Activated T-helper 1 cell treated with anti-CD3 and anti-CD28 coated beads, Interleukin-12 subunit alpha, Interleukin-12 subunit beta, Interleukin-2, Interleukin-4 antibody, amounts not matched to agents 30 ng/mL and 10 ng/mL and 1 ng/mL, durations not matched to agents 14 hours and 24 hours and 36 hours (primary cell): ENCODE measurements at places on chromosomes 5 and 9. TPM values are rescaled to one million over a fixed set of nuclear protein-coding genes. Genes with fewer than 3 reads are reported as not detected.
A peak's percentile ranks its signal among the peaks of the same experiment; 100 is the strongest.

PCDHGA2 gene
- total RNA-seq, result 0.08 and 0.17 TPM in 2 replicates

LAMC3 gene
- total RNA-seq, result 0.05 TPM in 2 replicates

PANK3 gene
- total RNA-seq, result 71.4 and 81.5 TPM in 2 replicates

NCS1 gene
- 3.9 and 4.2 TPM in 2 replicates for total RNA-seq

CHSY3 gene
- total RNA-seq, result not detected in 2 replicates

OR1Q1 gene
- not detected in 2 replicates for total RNA-seq

IFNA6 gene
- total RNA-seq, result not detected in 2 replicates

DNA sequence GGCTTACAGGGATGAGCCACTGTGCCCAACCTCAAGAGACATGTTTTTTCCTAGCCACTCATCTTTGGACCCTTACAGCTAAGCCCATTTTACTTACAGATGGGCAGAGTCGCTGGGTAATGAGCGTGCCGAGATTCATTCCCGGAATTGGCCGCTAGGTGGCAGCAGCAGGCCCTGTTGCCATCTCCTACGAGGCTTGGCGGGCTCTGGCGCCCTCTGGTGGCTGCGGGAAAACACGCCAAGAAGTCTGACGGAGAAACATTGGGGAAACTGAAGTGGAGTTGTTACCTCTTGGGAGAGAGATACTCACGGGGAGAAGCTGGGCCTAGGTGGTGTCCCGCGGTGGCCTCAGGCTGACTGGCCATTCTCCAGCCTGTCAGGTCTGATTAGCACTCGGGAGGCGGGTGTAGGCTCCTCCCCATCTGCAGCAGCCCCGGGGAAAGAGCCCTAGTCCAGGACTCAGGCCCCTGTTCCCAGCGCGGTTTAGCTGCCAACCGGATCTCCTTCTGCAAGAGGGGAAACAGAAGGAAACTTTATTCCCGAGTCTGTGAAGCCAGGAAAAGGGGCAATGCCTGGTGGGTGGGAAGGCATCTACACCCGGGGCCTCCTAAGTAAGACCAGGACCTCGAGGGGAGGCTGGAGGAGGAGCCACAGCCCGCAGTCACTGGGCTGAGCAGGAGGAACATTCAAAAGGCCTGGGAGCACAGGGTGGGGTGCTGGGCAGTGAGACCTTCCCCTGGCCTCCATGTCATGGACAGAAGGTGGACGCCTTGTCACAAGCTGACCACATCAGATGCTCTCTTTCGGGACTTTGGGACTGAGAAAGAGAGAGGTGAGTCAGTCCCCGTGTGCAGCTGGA lies 9.7 kb downstream of the PTGES2 start:
- peak; percentile 88 for DNase-seq

GRCh38 chr9:88534456-88535225 lies at the start of gene NXNL2:
TSS of gene NXNL2 (plus strand) at chr9:88535178. CDS start at chr9:88535435, 257 bp downstream.
- peak; percentile 23 for DNase-seq

DNA sequence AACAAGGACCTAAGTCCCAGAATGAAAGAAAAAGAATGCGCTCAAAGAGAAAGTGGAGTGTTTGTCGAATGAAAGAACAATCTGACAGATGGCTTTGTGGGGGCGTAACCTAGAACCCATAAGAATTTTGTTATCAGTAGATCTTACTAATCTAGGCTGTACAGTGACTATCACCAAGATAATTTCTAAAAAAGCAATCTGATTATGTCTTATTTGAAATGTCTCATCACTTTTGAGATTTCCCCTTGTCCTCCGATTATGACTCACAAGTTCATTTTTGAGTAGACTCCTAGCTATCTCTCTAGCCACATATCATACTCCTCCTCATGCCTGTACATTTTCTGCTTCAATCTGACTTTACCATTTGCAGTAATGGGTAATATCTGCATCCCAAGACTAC lies 135.6 kb upstream of the SMARCA2 start:
- no peak for DNase-seq

DNA sequence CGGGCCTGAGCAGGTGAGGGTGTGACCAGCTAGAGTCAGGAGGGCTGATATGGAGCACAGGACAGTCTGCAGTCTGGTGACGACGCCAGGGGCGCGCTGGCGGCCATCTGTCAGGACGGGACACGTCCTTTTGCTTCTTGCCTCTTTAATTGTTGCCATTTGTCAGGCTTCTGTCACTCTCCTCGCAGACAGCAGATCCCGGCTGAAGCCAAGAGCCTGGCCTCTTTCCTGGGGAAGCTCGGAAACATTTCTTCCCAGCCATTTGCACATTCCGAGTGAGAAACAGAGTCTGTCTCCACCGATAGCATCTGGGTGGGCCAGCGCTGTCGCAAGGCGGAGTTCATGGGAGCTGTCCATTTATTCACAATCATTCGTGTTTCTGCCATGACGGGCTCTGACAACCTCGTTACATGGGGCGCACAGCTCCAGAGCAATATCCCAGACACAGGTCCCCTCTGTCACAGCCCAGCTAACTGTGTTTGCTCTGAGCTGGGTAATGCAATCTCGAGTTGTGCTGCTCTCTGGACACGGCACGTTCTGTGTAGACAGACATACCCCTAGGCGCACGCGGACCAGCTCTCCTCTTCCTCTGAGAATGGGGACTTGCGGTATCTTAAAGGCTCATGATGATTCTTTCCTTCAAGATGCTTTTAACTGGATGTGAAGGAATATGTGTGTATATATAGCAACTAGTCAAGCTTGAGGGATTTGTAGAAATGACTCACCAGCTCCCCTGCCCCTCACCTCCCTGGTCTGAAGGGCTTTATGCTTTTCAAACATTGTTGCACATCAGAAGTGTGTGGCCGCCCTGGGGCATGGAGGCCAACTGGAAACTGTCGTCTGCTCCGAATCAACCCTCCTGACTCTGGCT lies 105.3 kb upstream of the FCN2 start:
- no peak for DNase-seq

GRCh38 chr9:72809586-72809985 lies 143.3 kb downstream of the ALDH1A1 start:
- no peak for DNase-seq

DNA sequence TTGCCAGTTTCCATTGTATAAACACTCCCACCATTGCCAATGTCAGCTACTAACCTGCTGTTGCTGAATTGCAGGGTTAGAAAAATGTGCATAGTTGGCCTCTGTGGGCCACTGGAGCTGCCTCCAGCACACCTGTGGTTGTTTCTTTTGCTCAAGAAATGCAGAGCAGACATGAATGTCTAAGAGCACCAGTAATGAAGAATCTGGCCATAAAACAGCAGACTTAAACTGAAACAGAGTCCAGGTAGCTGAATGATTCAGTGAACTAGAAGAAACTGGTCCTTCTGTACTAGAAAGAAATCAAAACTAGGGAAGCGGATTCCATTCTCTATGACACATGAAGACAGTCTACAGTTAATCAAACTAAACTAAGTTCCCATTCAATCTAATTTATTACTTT lies 48.2 kb downstream of the NUDT12 start:
- DNase-seq, result no peak

- no peak for DNase-seq
Measured at GRCh38 chr5:173989432-173990082, 587 bp downstream of the C5orf47 start.

DNA sequence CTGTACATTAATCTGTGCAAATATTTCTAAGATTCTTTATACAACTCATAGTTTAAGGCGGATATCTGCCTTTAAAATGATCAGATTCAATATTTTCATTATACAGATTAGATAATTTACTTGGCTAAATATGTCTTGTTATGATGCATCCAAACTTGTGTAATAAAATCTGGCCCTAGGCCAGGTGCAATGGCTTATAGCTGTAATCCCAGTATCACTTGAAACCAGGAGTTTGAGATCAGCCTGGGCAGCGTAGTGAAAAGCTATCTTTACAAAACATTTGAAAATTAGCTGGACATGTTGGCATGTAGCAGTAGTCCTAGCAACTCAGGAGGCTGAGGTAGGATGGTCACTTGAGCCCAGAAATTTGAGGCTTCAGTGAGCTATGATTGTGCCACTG lies 2002.2 kb upstream of the ACO1 start:
- DNase-seq, result no peak

DNA sequence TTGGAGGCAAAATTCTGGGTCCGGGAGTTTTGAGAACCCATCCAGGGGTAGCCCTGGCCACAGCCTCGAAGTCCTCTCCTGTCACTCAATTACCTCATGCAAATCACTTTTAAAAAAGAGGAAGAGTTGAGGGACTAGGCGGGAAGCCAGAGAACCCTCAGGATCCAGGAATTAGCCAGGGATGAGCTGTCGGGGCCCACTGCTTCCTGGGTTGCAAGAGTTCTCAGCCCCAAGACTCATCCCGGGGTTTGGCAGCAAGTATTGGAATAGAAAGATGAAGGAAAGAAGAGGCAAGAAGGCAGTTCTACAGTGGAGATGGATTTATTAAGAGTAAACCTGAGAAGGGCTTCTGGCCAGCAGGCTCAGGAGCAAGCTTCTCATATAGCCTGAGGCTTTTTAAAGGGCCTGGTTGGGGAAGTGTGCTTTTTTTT lies 25.6 kb downstream of the C9orf50 start:
- DNase-seq, result no peak

DNA sequence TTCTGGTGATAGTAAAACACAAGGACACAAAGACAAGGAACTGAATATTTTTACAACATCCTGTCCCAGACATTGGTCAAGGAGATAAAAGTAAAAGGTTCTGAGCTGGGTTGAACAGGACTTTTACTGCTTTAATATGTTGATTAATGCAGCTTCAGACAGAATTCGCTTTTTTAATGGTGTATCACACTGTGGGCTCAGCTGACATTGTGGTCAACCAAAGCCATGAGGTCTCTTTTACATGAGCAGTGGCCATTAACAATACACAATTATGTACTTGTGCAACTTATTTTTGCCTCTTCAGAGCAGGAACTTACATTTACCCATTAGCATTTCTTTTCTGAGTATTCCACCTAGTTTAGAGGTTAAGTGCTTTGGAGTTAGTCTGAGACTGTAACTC lies 22.8 kb upstream of the ERBIN start:
- DNase-seq, result no peak

DNA sequence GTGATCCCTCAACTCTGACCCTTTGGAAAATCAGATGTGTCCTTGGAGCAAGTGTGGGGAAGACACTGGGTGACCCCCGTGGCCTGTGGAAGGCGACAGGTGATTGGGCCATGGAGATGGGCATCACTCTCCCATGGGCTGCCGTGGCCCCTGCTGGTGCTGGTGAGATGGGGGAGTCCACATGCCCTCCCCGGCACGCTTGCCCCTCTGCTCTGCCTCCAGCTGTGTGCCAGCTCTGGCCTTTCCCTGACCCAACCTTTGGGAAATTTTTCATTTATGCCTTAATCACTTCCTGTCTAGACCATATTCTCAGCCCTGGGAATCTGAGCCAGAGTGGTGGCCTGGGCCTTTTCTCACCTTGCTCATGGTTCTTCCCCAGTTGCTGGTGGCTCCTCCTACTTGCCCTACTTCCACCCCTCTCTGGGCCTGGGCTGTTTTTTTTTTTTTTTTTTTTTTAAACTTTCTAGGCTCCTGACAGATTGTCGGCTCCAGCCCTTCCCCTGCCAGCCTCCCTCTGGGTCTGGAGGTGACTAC lies 56.6 kb downstream of the RGS3 start:
- DNase-seq, result peak; percentile 14

- no peak for DNase-seq
Measured at GRCh38 chr9:95966306-95966705, 90.8 kb downstream of the ERCC6L2 start.

- DNase-seq, result no peak
Measured at GRCh38 chr5:96881511-96882115, 5.3 kb downstream of the ERAP2 start.

DNA sequence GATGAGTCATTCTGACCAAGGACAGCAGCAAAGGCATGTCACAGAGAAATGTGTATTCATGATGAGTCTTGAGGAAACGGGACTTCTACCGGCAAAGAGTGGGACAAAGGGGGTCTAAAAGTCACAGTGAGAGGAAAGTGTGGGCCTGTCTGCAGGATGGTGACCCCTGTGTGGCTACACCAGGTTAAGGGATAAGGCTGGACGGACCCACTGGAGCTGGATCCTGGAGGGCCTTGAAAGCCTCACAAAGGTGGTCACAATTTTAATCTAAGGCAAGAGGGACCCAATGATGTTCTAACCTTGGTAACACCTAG lies 176.5 kb downstream of the CDK5RAP2 start:
- no peak for DNase-seq

DNA sequence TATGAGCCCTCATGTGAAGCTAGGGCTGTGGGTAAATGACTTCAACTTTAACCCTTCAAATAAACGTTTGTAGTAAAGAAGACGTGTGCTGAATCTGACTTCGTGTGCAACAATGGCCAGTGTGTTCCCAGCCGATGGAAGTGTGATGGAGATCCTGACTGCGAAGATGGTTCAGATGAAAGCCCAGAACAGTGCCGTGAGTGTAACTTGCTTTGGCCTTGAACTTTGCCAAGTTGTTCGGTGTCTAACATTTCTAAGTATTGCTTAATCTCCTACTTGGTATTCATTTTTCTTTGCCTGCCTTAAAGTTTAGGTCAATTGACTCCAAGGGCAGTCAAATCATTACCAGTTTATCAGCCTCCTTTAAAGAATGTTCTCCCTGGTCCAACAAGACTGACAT lies 18.2 kb downstream of the VLDLR start:
- DNase-seq, result no peak

DNA sequence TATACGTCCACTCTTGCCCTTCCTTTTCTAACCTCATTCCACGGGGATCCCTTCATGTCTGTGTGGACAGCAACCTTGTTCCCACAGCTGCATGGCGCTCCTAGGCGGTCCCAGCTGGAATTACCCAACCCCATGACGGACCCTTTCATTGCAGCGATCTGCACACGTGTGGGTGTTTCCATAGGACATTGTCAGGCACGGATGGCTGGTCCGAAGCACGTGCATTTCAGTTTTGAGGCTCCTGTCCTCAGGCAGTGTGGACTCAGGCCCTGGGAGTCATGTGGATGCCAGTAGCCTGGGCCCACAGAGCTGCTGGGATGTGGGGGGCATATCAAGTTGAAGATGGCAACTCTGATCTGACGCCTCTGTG lies 15.0 kb downstream of the CARD19 start:
- no peak for DNase-seq
